ENCODE measurements at places on chromosomes 1 and 21.
A peak's percentile ranks its signal among the peaks of the same experiment; 100 is the strongest.

DNA sequence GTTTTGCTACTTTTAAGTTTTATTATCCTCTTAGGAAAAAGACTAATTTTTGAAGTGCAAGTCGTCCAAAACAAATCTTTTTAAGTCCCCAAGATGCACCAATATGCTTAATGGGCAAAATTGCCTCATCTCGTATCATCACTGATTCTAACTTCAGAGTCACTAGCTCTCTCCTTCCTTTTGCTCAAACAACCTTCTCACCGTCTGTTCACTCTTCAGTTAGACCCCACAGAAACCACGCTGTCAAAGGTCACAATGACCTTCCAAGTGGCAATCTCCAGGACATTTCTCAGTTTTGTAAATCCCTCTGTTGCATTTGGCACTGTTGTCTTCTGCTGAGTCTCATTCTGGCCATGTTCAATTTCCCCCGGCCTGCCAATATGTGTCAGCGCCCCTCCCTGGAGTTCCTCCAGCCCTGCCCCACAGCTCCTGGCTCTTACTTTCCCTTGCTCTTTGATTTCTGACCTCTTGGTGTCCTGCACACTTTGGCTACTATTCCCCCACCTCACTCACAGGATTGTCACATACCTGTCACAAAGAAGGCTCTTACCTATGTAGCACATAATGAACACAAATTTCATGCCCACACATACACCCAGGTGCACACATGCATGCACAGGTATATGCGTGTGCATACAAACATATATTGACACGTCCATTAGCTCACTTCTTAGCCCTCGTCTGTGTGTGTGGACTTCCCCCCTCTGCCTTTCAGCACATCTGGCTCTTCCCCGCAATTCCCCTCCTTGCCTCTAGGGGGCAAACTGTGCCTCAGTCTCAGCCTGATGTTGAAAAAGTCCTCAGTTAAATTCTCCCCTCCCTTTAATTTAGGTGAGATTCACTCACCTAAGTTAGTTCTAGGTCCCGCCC lies 354.0 kb upstream of the DUSP10 start:
- peak; percentile 62 for DNase-seq

- DNase-seq = no peak
These were observed 633.5 kb downstream of the KIF26B start for GRCh38 chr1:245788269-245788668.

DNA sequence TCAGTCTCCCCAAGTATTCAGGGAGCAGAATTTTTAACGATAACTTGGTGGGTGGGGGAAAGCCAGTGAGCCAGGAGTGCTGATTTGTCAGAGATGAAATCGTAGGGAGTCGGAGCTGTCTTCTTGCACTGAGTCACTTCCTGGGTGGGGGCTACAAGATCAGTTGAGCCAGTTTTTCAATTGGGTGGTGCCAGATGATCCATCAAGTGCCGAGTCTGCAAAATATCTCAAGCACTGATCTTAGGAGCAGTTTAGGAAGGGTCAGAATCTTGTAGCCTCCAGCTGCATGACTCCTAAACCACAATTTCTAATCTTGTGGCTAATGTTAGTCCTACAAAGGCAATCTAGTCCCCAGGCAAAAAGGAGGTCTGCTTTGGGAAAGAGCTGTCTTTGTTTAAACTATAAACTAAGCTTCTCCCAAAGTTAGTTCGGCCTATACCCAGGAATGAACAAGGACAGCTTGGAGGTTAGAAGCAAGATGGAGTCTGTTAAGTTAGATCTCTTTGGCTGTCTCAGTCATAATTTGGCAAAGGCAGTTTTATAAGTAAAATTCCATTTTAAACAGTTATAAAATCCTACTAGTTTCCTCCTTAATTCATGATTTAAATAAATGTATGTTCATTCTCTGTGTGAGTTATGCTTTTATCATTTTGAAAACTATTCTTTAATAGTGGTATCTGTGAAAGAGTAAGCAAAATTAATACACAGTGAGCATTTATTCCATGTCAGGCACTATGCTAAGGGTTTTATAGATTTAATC lies 51.7 kb downstream of the SLC16A1 start:
- DNase-seq = peak; percentile 47

DNA sequence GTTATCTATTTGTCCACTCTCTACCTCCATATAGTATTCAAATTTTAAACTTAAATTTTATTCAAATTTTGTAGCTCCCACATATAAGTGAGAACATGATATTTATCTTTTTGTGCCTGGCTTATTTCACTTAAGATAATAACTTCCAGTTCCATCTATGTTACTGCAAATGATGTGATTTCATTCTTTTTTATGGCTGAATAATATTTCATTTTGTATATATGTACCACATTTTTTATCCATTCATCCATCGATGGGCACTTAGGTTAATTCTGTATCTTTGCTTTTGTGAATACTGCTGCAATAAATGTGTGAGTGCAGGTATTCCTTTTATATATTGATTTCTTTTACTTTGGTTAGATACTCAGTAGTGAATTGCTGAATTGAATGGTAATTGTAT lies 2.1 kb downstream of the DNAH14 start:
- no peak for DNase-seq

DNA sequence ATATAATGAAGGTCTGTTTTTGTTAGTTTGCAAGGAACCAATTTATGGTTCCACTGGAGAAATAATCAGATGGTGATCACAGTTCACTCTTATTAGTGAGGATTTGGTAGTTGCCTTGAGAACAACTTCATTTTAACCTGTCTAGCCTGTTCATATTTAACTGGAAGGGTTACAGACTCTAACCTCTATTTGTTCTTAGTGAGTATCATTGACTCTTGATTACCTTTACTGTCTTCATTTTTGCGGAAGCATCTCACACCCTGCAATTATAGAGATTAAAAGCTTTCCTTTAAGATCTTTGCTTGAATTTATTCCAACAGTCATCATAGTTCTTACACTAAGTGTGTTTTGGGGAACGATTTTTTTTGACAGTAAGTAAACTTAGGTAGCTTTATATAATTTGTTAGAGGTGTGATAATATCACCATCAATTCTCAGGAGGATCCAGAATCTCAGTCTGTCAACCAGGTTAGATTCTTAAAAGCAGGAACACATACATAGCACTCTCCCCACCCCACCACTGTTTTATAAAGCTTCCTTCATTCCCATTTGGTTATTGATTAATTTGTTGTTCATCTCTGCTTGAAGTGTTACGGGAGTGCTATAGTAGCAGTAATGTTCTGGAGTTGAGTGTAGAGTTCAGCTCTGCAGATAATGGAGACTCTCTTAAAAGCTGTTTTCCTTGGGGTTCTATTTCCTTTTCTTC lies 30.1 kb downstream of the B3GALT2 start:
- DNase-seq = no peak

DNA sequence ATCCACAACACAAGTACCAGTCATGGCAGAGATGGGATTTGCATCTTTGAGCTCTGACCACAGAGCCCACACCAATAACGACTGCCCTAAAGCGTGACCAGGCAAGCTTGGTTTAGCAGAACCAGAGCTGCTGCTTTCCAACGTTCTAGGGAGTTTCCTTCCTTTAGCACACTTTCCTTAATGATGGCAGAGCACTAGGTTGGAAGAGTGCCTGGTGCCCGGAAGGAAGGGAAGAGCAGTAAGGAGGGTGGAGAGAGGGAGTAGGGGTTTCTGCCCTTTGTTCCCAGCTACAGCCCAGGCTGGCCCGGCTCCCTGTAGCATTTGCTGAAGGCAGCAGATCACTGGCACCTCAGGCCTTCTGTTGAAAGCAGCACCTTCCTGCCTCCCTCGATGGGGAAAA lies 6.1 kb upstream of the EVA1C start:
- no peak for DNase-seq

DNA sequence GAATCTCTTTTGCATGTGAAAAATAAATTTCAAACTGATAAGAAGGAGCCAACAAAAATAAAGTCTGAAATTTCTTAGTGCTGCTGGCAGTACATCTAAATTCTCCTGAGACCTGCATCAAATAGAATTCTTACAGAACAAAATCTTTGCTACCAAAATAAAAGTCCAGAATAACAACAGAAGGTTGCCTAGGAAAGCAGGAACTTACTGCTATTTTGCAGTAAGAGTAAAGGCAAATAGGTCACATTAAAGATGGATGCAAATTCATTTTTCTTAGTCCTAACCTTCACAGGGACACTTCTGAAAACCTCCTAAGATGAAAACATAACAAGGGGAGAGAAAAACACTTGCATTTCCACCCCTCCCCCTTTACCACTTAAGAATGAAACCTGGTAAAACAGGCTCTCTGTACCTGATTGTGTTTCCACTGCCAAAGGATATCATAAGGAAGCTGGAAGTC lies 59.0 kb downstream of the RUSC1 start:
- no peak for DNase-seq

- DNase-seq = no peak
These were observed 27.0 kb downstream of the SDC3 start for GRCh38 chr1:30881319-30882181.

Measured in activated CD4-positive, alpha-beta T cell treated with anti-CD3 and anti-CD28 coated beads for 4 hours (primary cell).